Lower lobe of right lung (tissue), 2 donors: ENCODE measurements at places on chromosomes 7 and 10. TPM values are rescaled to one million over a fixed set of nuclear protein-coding genes. Genes with fewer than 3 reads are reported as not detected.

The IFIT2 gene
- total RNA-seq, result 64.8 TPM

The PTPN20 gene
- 4.0 TPM for total RNA-seq

DNA sequence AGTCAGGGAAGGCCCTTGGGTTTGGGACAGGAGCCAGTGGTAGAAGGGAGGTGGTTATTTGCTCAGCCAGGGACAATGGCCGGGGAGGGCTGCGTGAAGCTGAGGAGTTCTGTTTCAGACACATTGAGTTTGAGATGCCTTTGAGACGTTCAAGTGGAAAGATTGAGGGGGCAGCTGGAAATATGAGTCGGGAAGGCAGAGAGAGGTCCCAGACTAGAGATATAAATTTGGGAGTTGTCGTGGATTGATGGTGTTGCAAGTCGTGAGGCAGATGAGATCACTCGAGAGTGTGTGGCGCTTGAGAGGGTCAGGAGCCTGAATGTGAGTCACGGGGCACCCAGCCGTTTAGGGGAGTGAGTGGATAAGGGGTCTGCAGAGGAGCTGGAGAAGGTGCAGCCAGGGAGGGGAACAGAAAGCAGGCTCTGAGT is 73.3 kb downstream of the ZMIZ1 start:
- no peak for DNase-seq

The ANXA8 gene
- 15.0 TPM for total RNA-seq

DNA sequence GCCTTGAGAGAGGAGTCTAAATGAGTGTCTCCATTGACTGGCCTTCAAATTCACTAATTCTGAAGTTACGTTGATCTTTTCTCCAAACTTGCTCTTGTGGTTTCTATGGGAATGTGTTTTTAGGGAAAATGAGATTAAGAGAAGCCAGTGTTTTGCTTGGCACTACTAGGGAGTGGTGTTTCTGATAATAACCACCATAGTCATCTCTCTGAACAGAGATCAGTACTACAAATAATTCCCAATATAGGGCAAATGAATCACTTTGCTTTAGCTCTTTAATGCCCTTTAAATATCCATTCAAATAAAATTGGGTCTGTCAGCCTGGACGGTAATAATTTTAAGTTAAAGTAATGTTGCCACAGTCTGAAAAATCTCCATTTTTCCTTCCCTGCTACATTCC is 90.8 kb downstream of the NRF1 start:
- DNase-seq, result no peak
